Right lobe of liver (tissue), 6 donors: ENCODE measurements at places on chromosomes 1 and 21.
A peak's percentile ranks its signal among the peaks of the same experiment; 100 is the strongest.

- DNase-seq: no peak
Measured at GRCh38 chr1:85573322-85573721, 7.2 kb upstream of the CCN1 start.

DNA sequence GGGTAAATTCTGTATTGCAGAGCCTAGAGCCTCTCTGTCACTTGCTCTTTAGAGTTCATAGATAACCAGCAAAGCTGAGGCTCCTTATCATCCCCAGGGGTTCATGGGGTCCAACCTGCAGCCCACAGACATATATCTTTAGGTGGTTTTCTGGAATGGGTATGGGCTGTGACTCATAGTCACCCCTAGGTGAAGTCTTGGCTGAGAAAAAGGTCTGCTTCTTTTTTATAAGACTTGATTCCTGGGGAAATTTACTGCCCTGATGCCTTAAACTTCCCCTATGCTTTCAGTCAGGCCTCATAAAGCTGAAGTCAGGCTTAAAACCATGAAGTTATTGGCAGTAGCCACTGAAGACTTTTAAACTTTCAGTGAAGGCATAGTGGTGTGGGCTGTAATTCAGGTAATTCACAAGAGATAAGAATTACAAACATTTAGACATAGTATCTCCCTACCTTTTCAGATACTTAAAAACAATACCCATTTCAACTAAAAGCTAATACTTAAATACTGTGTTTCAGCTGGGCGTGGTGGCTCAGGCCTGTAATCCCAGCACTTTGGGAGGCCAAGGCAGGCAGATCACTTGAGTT is 46.8 kb downstream of the MACO1 start:
- no peak for DNase-seq

DNA sequence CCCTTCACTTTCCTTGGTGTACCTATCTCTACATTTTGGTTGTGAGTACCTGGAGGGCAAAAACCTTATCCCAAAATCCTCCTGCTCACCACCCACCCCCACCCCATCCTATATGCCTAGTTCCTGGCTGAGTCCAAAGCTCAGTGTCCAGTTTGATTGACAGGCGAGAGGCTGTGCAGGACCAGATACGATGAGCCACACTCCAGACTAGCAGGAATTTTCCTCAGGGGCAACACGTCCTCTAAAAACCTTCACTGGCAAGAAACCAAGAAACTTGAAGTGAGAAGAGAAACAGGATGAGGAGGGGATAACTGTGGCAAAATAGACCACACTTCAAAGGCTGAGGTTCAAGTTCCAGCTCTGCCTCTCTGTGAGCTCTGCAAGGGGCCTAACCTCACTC is 1.1 kb upstream of the SLAMF8 start:
- no peak for DNase-seq

GRCh38 chr1:95252422-95252821 is 18.4 kb downstream of the RWDD3 start:
- no peak for DNase-seq

GRCh38 chr1:51263147-51263877 is 27.2 kb downstream of the RNF11 start:
- DNase-seq: no peak

GRCh38 chr1:52159033-52159789 is 17.3 kb downstream of the ZFYVE9 start:
- DNase-seq: no peak

- DNase-seq: peak; percentile 67
Measured at GRCh38 chr1:183472488-183473216, at the start of gene SMG7. Gene SMG7 (plus strand): TSS chr1:183472499. CDS start chr1:183472621, 122 bp downstream.

GRCh38 chr21:33985117-33986050 is 69.8 kb upstream of the ATP5PO start:
- DNase-seq: no peak

GRCh38 chr1:150909585-150910180 is 16.5 kb upstream of the SETDB1 start:
- no peak for DNase-seq

DNA sequence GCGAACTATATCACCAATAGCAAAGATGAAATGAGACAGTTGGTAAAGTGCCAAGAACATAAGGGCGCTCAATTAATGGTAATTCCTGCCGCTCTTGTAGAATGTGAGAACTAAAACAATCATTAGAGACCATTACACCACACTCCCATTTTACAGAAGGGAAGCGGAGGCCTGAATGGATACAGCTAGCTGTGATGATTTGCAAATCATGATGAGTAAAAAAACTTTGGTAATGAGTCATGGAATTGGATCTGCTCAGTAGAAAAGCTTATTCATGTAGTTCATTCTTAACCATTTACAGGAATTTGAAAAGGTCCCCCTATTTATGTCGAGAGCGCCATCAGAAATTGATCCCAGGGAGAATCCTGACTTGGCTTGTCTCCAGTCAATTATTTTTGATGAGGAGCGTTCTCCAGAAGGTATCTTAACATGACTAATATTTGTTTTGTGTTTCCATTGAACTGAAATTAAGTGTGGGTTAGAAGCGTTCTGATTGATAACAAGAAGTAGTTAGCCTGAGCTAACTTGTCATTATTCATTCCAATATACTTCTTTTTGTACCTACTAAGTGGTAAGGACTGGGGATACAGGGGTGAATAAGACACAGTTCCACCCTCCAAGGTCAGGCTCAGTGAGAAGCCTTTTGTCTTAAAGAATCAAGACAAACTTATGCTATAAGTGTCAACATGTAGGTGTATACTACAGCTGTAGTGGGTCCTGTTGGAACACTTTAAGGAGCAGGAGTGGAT is 812 bp downstream of the TTC4 start:
- DNase-seq: no peak

DNA sequence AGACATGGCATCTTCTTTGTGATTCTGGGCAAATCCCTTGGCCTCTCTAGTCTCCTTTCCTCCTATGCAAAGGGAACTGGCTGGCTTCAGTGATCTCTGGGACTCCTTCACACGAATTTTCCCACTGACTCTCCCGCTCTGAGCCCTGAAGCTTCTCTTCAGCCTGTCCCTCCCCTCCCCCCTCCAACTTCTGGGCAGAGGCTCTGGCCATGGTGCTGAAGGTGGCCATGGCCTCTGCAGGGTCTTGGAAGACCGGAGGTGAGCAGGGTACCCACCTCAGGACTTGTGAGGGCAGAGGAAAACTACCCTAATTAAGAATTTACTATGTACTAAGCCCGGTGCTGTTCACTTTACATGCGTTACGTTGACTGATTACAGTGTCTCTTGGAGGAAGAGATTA is 29.4 kb upstream of the POU3F1 start:
- no peak for DNase-seq

GRCh38 chr1:2495026-2495425 is 18.9 kb downstream of the PLCH2 start:
- no peak for DNase-seq

DNA sequence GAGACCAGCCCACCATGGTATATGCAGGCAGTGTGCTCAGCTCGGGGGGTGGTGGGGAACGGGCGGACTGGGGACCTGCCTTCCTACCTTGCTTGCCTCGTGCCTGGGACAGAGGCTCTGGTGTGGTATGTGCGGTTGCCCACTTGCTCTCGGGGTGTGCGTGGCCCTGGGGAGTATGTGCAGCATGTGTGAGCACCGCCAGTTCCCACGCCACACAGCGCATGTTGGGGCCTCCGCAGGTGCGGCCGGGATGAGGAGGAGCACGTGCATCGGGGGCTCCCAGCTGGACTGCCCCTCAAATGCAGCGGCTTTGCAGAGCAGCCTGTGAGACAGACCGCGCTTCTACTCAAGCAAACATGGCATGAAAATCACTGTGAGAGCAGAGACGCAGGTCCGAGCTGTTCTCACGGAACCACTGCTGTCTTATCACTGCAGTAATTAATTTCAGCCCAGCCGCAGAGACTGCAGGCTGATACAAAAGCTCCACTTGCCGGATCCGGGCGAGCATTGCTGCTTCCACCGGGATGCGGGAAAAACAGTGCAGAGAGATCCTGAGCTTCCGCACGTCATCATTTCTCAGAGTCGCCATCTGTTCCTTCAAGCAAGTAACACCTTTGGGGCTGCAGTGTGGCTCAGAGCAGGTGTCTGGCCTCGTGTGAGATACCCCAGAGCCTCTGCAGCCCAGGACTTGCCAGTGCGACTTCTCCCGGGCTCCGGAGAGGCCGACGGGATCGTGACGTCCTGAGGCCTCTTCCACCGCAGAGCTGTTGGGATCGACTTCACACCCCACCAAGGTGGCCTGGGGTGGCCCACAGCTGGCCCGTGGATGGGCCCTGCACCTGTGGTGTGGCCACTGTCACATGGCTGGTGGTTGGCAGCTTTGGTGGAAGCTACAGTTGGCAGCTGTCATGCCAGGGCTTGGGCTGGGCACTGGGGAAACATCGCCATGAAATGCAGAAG is 92.6 kb upstream of the ACTRT2 start:
- no peak for DNase-seq

GRCh38 chr1:77430966-77431690 is 149.3 kb downstream of the AK5 start:
- DNase-seq: no peak

DNA sequence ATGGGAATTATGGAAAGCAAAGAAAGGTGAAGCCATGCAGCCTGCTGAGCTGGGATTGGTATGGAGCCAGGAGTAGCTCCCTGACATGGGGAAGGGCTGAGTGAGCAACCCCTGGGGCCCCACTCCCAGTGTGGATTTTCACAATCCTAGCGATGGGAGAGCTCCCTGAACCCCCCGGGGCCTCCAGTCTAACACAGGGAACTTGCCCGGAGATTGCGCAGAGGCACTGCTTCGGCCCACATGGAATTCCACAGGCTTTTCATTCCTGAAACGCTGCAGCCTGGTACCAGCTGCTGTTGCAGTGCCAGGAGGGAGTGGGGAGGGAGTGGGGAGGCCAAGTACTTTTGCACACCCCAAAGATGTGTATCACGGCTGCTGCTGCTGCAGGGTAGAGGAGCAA is 110.4 kb upstream of the C21orf91 start:
- no peak for DNase-seq

- no peak for DNase-seq
Measured at GRCh38 chr1:95197616-95198252, 36.3 kb upstream of the RWDD3 start.

- DNase-seq: no peak
Measured at GRCh38 chr21:39055167-39055767, 128.0 kb downstream of the PSMG1 start.

GRCh38 chr1:27955076-27955475 is 4.7 kb upstream of the XKR8 start:
- DNase-seq: no peak

DNA sequence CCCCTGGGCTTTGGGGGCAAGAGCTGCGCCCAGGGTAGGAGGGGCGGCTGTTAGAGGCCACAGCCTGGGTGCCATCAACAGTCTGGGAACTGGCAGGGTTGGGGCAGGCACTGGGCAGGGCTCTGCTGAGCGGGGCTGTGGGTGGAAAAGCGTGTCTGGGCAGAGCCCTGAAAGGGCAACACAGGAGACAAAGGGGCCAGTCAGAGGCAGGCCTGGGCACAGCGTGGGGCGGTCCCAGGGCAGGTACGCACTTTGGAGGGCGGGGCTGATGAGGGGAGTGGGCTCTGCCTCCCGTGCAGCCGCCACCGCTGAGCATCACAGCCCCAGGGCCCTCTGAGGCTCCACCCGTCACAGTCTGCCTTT is 13.9 kb downstream of the CELSR2 start:
- no peak for DNase-seq

DNA sequence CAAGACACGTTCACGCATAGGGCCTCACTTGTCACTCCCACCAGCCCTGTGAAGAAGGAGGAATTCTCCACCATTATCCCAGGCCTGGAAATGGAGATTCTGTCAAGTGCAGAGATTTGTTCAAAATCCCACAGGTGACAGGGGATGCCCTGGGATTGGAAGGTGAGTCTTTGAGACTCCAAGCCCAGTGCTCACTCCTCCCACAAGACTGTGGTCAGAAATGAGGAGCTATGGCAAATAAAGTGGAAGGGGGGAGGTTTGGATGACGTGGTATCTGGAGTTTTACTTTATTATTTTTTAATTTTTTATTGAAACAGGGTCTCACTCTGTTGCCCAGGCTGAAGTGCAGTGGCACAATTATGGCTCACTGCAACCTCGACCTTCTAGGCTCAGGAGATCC is 12.8 kb upstream of the FOXO6 start:
- DNase-seq: peak; percentile 4

- DNase-seq: no peak
Measured at GRCh38 chr21:44853601-44854390, 19.7 kb downstream of the PTTG1IP start.

- no peak for DNase-seq
Measured at GRCh38 chr1:55448261-55448660, 233.1 kb upstream of the USP24 start.

- no peak for DNase-seq
Measured at GRCh38 chr1:53120659-53121058, 21.8 kb downstream of the SLC1A7 start.

GRCh38 chr1:155105604-155106011 is 22.1 kb upstream of the EFNA1 start:
- DNase-seq: peak; percentile 82

- DNase-seq: peak; percentile 48
Measured at GRCh38 chr1:116001739-116002487, 25.6 kb downstream of the SLC22A15 start.

DNA sequence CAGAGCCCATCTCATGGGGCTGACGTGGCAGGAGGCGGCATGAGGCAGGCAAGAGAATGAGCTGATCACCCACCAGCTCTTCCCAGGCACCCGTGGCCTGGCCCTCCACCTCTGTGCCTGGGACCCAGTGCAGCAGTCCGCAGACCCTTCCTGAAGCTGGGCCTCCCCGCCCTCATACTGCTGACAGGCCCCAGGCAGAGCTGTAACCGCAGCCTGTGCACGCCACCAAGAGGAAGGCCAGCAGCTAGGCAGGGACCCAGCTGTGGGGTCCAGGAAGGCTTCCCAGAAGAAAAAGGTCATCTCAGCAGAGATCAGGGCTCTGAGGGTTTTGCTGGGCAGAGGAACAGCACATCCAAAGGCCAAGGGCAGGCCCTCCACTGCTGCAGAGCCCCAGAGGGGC is 9.8 kb upstream of the MTFR1L start:
- no peak for DNase-seq

- no peak for DNase-seq
Measured at GRCh38 chr1:22553991-22554522, 9.2 kb upstream of the EPHA8 start.

DNA sequence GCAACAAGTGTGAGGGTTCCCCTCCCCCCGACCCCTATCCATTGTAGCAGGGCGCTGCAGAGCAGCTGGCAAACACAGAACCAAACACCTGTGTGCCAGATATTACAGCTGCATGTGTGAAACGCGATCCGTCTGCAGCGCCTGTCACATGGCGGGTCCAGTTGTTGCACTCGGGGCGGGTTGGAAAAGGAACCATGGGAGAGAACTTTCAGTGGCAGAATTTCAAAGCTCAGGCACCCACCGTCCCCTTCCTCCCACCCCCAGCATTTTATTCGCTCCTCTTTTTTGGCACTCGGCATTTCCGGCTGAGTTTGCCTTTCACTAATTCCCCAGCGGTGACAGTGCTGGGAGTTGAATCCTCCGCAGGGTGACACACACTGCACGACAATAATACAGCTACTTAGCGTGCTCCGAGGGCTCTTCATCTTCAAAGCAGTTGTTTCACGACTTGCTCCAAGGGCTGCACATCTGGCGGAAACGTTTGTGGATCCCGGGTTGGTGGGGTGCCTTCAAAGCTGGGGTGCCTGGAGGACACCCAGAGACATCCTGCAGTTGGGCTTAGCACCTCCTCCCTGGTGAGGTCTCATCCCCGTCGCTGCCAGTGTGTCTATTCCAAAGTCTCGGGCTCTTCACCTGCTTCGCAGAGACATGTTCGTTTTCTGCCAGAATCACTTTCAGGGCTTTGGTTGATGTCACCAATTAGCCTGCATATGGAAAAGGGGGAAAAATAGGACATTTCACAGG is 180.7 kb downstream of the ZBTB18 start:
- no peak for DNase-seq

GRCh38 chr1:31224068-31224467 is 15.6 kb downstream of the NKAIN1 start:
- DNase-seq: no peak
